ENCODE measurements at places on chromosomes 7 and 10. TPM values are rescaled to one million over a fixed set of nuclear protein-coding genes. Genes with fewer than 3 reads are reported as not detected.

Gene OR2A12
- total RNA-seq = not detected

Gene MAD1L1
- 50.8 TPM for total RNA-seq

Gene GPNMB
- 13.3 TPM for total RNA-seq

Gene CYP2E1
- 3.0 TPM for total RNA-seq

Gene PILRA
- 1.5 TPM for total RNA-seq

Gene LIPK
- not detected for total RNA-seq

Gene FBXO24
- total RNA-seq = 4.6 TPM

Gene MRLN
- not detected for total RNA-seq

Gene RELN
- 0.08 TPM for total RNA-seq

Gene LIPM
- total RNA-seq = not detected

Gene SLC39A12
- not detected for total RNA-seq

Gene MKLN1
- total RNA-seq = 60.1 TPM

Gene CD36
- 0.28 TPM for total RNA-seq

Gene ADCY1
- not detected for total RNA-seq

Gene FXYD4
- total RNA-seq = not detected

Gene CDC14C
- not detected for total RNA-seq

Gene ACTA2
- total RNA-seq = 5.3 TPM

Gene GDF10
- total RNA-seq = not detected

Gene EMX2
- not detected for total RNA-seq

Gene COBL
- total RNA-seq = 49.4 TPM

Gene TLX1
- not detected for total RNA-seq

Gene GOLGA7B
- 1.1 TPM for total RNA-seq

Gene SUFU
- total RNA-seq = 20.2 TPM

Gene HYAL4
- not detected for total RNA-seq

Gene AKR1B15
- 3.2 TPM for total RNA-seq

Gene WNT8B
- total RNA-seq = not detected

Gene TSPAN12
- 6.1 TPM for total RNA-seq

Gene C1QL3
- total RNA-seq = not detected

Gene SPDYE16
- not detected for total RNA-seq

Measured in PC-9 (cell line).